H7 (cell line): ENCODE measurements at places on chromosomes 16 and 17. TPM values are rescaled to one million over a fixed set of nuclear protein-coding genes. Genes with fewer than 3 reads are reported as not detected.

DPEP3 gene
- 0.03 and 0.48 TPM in 2 replicates for total RNA-seq

MYH1 gene
- not detected in 2 replicates for total RNA-seq

- DNase-seq: no peak
Observed at GRCh38 chr17:27549251-27549893, 81.6 kb upstream of the LGALS9 start.

HIC1 gene
- total RNA-seq: 0.03 and 0.63 TPM in 2 replicates

DNA sequence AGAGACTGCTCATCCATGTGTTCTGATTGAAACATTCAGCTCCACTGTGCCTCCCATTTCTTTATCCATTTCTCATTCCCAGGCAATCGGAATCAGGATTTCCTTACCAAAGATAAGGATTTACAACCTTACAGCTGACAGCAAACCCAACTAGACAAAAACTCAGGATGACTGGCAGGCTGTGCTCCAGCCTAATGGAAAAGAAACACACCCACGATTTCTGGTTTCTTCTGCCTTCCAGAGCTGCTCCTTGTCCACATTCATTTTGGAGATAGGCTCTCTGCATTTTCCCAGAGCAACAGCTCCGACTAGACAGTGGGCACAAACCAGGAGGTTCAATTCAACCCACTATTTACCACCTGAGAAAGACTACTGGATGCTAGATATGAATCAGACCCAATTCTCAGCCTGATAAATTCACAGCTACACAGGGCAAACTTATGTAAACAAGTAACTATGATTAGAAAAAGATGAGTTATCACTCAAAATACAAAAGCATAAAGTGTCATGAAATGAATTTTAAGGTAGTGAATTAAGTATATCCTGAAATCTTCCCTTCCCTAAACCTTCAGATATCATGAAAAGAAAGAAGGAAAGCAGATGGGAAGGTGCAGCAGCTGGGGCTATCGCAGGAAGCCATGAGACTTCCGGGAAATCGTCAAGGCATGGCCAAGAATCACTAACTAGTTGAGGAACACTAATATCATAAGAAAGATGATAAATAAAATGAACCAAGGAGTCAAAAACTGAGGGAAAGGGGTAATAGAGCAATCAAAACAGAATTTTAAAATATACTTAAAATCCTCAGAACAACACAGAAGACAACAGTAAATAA is 44.8 kb upstream of the CLEC18B start:
- no peak for DNase-seq

DNA sequence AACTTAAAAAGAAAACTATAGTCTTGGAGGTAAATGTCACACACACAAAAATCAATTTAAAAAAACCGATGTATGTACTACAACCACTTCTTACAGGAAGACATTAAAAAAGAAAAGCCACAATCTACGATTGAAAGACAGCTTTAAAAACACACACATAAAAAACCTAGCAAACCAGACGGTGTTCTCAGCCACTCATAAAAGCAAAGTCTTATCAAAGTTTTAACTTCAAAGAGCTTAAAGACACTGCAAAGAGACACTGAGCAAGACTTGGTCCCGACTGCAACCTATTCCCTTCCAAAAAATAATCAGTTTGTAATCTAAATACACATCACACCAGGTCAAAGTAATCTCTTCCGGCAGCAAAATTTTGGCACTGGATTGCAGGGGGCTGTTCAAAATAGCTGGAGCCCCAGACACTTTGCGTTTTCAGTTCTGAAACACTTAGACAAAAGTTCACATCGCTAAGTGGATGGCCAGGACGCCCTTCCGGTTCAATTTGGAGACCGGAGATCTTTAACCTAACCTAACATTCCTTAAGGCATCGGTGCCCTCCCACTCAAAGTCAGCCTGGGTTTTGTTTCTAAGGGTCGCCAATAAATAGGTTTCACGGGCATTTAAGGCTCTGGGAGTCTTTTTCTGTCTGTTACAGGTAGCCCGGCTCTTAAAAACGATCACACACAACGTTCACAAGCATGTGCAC is 2.6 kb downstream of the ZCCHC14 start:
- DNase-seq: no peak

GP1BA gene
- not detected in 2 replicates for total RNA-seq

PLLP gene
- 1.6 and 3.0 TPM in 2 replicates for total RNA-seq

DNA sequence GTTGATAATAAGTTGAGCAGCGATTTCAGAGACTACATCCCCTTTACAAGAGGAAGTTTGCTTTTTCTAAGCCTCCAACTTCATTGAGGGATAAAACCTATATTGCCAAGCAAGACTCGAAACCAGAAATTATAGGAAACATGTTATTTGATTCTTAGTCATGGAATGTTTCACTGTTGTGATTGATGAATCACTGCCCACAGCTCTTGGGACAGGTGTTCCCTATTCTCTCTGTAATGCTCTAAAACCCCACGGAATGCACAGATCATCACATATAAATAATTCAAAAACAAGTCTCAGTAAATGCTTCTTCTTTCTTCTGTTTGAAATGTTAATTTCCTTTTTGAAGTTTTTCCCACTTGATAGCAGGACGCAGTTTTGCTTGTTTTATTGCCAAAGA is 809.5 kb upstream of the GOT2 start:
- DNase-seq: no peak

DNA sequence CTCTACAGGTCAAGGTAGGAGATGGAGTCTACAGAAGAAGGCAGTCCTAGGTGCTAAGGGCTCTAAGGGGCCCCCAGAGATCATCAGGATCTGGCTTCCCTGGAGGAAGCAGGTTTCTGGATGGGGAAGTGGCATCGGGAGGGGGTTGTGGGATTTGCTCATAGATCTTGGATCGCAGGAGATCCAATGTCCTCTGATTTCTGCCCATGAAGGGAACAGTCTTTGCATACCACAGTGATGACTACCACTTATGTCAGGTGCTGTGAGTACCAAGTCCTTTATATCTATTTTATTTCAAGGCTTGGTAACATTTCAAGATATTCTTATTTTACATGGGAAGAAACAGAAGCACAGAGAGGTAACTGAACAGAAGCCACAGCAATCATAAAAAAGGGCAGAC is 164.0 kb downstream of the RGS9 start:
- no peak for DNase-seq

DNA sequence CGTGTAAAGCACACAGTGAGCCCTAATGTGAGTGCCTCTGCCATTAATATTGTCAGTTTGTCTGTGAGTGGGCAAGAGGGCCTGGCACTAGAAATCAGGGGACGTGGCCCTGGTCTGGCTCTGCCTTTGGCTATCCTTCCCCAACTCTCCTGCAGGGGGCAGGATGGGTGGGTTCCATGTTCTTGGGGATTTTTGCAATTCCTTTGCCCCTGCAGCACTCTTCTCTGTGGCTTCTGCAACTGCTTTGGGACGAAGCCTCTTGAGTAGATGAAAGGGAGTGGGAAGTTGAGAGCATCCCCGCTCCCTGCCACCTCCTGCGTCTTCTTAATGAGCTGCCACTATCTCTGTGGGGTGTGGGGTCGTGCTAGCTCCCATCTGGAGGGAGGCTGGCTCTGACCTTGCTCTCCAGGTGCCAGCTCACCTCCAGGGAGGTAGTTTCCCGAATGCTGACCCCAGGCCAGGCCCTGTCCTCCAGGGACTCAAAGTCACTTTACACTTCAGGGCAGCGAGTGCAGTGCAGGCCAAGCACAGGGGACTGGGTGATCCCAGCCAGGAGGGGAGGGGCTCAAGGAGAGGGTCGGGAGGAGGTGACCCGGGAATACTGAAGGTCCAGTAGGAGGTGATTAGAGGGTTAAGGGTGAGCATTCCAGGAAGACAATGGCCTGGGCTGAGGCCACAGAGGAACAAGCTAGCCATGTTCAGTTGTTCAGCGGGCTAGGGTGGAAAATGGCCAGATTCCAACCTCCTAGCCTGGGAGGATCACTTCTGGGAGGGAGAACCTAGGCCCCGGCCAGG is 121.0 kb upstream of the NLRP1 start:
- peak; percentile 76 for DNase-seq

- no peak for DNase-seq
Observed at GRCh38 chr17:78391843-78392242, 13.4 kb downstream of the PGS1 start.

C17orf100 gene
- total RNA-seq: 0.37 and 0.55 TPM in 2 replicates

IL17C gene
- 0.14 and 0.30 TPM in 2 replicates for total RNA-seq

- no peak for DNase-seq
Observed at GRCh38 chr16:73089420-73089819, 41.5 kb upstream of the ZFHX3 start.

CACNA1H gene
- total RNA-seq: 24.8 and 27.3 TPM in 2 replicates

DNA sequence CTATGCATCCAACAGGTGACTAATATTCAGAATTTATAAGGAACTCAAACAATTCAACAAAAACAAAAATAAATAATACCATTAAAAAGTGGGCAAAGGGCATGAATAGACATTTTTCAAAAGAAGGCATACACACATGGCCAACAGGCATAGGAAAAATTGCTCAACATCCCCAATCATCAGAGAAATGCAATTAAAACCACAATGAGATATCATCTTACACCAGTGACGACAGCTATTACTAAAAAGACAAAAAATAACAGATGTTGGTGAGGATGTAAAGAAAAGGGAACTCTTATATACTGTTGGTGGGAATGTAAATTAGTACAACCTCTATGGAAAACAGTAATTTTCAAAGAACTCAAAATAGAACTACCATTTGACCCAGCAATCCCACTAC is 250.4 kb upstream of the N4BP1 start:
- no peak for DNase-seq

C17orf78 gene
- total RNA-seq: not detected in 2 replicates

GRCh38 chr17:71516149-71516548 is 604.7 kb upstream of the SOX9 start:
- no peak for DNase-seq

GRCh38 chr17:9239246-9239792 is 218.0 kb downstream of the NTN1 start:
- peak; percentile 73 for DNase-seq

WNT3 gene
- total RNA-seq: 29.9 and 31.9 TPM in 2 replicates

DNA sequence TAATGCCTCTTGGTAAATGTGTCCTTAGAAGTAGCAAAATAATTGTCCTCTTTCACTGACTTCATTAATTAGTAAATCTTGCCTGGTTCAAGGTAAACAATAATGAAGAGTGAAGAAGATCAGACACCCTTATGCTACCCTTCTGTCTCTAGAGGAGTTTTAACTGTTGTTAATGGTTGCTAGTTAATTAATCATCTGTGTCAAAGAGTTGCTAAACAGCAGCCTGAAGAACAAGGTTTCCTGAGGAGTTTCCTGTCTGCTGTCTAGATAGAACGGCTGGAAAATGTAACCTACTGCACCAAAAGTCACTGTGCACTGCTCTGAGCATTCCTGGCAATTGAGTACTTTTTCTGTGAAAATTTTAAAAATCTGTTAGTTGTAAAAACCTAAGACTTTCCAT is 131.3 kb downstream of the NLK start:
- no peak for DNase-seq

GRCh38 chr17:4074831-4075495 is 67.9 kb downstream of the ZZEF1 start:
- peak; percentile 72 for DNase-seq

DNA sequence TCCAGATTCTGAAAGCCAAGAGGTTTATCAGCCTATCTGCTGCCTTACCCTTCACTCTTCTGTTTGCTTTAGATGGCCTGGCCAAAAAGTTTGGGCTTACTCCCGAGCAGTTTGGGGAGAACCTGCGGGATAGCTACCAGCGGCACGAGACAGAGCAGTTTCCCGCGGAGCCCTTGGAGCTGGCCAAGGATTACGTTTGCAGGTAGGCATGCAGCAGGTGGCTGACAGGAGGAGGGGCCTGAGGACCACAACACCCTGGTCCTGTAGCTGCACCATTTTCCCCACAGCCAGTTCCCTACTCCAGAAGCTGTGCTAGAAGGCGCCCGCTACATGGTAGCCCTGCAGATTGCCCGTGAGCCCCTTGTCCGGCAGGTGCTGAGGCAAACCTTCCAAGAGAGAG is 20.6 kb downstream of the SUPT6H start:
- DNase-seq: no peak

TBC1D26 gene
- total RNA-seq: 3.8 and 7.7 TPM in 2 replicates

MYCBPAP gene
- 0.62 and 3.2 TPM in 2 replicates for total RNA-seq

DNA sequence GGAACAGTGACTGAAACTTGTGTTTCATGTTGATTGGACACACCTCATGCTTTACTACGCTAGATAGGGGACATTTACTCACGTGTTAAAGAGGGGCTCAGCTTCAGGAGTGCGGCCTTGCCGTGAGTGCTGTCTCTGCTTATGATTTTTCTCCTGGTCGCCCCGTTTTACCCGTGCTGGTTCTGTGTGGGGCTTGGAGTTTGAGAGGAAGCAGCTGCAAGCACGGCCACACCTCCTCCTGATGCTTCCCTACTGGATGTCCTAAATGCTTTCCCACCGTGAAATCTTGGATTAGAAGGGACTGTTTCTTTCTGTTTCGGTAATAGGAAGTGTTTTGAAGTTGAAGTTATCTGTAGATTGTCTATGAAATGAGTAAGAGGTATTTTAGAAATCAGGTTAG is 54.0 kb upstream of the ZNF750 start:
- no peak for DNase-seq

DNA sequence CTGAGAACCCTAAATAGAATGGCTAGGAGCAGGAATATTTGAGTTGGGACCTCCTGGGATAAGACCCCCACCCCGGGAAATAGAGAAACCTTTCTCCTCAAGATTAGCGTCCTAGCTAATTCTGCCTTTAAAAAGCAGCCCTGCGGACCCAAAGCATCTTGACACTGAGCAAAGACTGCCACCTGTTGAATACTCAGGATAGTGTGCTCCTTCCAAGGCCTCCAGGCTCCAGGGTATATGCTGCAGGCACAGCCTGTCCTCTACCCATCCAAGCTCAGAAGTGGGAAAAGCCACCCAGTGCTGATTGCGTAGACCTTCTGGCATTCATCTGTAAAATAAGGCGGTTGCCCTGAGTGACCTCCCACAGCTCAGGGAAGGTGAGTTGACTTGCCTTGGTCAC is 456.2 kb upstream of the DYNLRB2 start:
- DNase-seq: peak; percentile 33

GRCh38 chr17:35982409-35983191 is 1.3 kb upstream of the CCL16 start:
- DNase-seq: no peak

GRCh38 chr16:71610447-71610846 is 15.5 kb upstream of the MARVELD3 start:
- no peak for DNase-seq

MRC2 gene
- total RNA-seq: 57.8 and 80.5 TPM in 2 replicates

DNA sequence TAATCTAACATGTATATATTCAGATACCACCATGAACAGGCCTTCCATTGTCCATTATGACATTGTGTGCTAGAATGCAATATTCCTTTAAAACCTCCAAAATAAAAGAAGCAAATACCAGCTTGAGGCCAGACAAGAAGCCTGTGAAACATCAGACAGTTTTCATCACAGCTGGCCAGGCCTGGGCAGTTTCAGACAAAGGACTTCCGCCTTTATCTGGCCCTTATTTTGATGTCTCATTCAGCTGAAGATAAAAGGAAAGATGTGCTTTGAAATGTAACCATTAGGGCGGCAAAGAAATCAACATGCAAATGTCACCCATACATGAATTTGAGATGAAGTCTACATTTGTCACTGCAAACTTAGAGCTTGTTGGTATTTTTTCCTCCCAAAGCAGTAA is 737.5 kb downstream of the KCNJ2 start:
- DNase-seq: peak; percentile 7

- no peak for DNase-seq
Observed at GRCh38 chr16:12411516-12411915, 392.2 kb downstream of the CPPED1 start.

GRCh38 chr16:84177741-84178073 is 9.2 kb downstream of the TAF1C start:
- no peak for DNase-seq
